ENCODE measurements at places on chromosomes 7 and 10.

- DNase-seq: no peak
These were observed 100.1 kb downstream of the FOXL3 start for GRCh38 chr7:389911-390601.

GRCh38 chr7:131627735-131628190 lies 71.3 kb upstream of the PODXL start:
- no peak for DNase-seq

DNA sequence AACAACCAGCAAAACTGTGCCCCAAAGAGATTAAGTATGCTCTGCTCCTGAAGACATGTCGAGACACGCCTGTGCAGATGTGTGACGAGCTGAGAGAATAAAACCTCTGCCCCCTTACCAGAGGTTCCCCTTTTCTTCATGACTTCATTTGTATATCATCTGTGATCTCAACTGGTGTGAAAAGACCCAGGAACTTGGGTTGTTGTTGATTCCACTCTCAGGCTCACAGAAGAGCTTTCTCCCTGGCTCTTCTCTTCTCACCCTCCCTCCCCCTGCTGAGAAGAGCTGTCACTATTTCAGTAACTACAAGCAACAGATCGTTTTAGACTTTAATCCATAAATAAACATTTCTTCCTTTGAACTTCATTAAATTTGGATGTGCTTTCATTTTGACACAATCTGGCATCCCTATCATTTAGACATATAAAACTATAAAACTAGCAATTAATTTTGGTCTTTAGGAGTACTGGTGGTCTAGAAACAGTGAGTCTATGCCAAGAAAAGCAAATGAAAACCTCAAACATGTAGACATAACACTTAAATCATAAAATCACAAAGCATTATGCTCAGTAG lies 179.3 kb upstream of the FZD8 start:
- DNase-seq: no peak

DNA sequence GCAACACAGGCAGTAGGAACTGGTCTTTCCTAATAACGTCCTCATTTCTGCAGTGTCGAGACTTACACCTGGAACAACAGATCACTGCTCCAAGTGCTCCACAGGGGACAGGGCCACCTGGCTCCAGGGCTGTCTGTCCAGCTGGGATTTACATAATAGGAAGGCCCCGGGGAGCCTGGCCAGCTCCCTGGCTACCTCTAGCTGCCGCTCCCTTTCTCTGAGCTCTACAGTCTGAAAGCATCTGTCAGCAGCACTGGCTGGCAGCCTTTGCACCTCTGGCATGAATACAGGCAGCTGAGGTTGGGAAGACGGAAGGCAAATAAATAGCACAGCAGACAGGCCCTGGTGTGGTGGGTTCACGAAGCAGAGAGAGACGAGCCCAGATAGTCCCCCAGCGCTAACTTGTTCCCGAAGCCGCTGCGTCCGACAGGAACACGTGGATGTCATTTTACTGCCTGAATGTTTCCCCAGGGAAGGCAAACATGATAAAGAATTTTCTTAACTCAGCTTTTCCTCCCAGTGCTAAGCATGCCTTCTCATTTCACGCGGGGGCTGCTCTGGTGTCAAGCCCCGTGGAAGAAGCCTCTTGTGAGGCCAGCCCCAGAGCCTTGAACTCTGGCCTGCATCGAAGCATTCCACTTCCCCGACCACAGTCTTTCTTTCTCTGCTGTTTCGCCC lies 105.4 kb downstream of the ITIH5 start:
- DNase-seq: no peak

GRCh38 chr7:107996072-107996882 lies 6.7 kb downstream of the LAMB1 start:
- no peak for DNase-seq

DNA sequence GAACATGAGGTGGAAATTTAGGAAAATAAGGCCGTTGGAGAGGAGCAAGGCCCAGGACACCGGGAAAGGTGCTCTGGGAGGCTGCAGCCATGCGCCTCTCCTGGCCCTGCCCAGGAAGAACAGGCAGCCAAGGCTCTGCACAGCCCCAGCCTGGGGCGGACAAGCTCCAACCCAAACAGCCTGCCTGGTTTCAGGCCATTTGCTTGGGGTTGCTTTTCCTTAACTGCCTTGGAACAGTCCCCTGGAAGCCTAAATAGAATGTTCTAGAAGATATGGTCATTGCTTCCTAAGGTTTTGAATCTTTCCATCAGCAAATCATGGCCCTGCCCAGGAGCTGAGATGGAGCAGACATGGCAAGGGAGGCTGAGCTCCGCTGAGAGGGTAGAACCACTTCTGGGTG lies 11.0 kb downstream of the VSTM4 start:
- no peak for DNase-seq

GRCh38 chr10:28326516-28327490 lies 23.9 kb upstream of the MPP7 start:
- DNase-seq: no peak

DNA sequence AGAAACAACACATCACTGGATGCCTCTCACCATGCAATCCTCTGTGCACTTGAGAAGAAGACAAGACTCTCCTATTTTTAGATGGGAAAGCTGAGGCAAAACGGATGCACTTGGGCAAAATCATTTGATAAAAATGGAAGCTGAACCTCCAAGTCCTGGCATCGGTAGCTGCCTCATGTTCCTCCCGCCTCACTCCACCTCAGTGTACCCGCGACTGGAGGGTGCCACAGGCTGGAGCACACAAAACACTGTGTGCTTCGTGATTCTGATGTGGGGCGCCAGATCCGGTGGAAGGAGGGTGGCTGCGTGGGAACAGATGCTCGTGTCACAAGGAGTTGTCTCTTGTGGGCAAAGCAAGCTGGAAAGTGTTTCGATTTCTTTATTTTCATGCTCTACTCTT lies 41.3 kb downstream of the TAS2R41 start:
- DNase-seq: no peak

DNA sequence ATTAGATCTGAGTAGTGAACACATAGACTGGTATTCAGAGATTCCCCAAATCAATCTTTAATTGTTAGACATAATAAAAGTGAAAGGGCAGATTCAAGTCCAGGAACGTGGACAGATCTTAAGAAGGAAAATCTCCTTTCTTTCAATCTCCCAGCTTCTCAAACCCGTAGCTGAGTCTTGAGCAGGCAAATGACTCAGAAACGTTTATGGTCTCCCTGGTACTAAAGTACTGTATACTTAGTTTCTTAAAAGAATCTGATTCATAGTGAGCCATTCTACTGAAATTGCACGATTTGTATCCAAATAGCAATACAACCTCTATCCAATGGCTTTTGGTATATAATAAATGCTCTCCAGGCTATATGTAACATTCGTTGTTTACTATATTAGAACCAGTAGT lies 140.4 kb upstream of the RHEB start:
- no peak for DNase-seq

GRCh38 chr10:119113751-119114732 lies 10.1 kb downstream of the DENND10 start:
- DNase-seq: no peak

DNA sequence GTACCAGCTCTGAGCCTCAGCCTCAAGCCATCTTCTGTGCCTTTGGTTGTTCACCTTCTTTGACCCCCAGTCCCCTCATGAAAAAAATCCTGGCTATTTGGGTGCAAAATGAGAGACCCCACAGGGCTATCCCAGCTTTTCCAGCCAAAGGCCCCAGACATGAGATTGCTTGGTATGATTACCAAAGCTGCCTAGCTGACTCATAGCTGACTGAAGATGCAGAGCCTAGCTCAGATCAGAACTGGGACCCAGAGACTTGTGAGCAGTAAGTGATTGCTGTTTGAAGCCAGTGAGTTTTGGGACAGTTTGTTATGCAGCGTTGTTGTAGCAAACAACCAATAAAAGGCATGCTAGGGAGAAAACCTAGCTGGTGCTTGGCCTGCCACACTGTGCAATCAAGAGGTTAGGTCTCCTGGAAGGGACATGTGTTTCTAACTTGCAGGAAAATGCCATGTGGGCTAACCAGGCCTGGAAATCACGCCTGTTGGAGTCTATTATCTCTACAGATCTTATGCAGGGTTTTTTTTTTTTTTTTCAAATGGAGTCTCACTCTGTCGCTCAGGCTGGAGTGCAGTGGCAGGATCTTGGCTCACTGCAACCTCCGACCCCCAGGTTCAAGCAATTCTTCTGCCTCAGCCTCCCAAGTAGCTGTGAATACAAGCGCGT lies 48.0 kb upstream of the DAGLB start:
- no peak for DNase-seq

GRCh38 chr7:65325793-65326432 lies 47.7 kb upstream of the ZNF92 start:
- DNase-seq: no peak

DNA sequence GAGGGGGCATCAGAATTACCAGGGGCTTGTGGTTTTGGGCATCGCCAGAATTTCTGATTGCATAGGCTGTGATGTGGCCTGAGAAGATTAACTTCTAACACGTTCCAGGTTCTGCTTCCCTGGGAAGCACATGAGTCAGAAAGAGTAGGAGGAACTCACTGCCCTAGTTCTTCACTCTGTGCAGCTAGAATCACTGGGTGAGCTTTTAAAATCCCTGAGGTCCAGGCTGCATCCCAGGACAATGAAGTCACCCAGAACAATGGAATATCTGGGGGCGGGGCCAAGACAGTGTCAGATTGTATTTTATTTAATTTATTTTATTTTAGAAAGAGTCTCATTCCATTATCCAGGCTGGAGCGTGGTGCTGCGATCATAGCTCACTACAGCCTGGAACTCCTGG lies 636.5 kb downstream of the CALN1 start:
- DNase-seq: no peak

GRCh38 chr10:31381766-31382316 lies 62.8 kb downstream of the ZEB1 start:
- no peak for DNase-seq

DNA sequence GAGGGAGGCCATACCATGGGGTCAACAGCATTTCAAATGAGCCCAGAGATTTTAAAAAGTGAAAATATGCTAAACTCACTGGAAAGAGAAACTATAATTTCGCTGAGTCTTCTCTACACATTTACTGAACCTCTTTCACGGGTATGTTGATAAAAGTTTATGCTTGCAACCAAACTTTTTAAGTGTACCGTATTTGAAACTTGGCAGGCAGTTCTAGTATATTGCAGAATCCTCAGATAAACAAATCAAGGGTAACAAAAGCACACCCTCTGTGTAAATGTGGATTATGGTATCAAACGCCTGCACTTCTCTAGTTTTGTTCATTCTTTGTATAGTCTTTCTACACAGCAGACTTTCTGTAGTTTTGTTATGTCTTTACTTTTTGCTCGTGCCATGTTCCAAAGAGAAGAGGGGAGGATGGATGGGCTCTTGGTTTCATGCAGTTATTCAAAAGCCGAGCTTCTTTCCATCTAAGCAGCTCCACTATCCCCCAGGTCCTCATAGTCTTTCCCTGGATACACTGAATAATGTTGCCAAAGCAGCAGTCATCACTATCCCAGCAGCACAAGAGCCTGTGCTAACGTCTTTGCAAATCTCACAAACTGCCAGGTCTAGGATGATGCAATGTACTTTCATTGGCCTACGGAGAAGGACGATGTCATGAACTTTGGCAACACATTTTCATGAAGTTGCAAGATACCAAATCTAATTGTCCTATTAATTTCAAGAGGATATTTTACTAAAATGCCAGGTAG lies 131.2 kb downstream of the MPP7 start:
- DNase-seq: no peak

- DNase-seq: no peak
These were observed 40.2 kb downstream of the SEMA3E start for GRCh38 chr7:83608716-83609115.

GRCh38 chr7:84092207-84092606 lies 102.4 kb downstream of the SEMA3A start:
- DNase-seq: no peak

GRCh38 chr10:82394122-82394521 lies 519.1 kb downstream of the NRG3 start:
- no peak for DNase-seq

Measured in GM19239 (cell line).